ENCODE measurements at places on chromosomes 5 and 9.

- DNase-seq = no peak
These were observed 4.6 kb downstream of the SEPTIN8 start for GRCh38 chr5:132772291-132773070.

DNA sequence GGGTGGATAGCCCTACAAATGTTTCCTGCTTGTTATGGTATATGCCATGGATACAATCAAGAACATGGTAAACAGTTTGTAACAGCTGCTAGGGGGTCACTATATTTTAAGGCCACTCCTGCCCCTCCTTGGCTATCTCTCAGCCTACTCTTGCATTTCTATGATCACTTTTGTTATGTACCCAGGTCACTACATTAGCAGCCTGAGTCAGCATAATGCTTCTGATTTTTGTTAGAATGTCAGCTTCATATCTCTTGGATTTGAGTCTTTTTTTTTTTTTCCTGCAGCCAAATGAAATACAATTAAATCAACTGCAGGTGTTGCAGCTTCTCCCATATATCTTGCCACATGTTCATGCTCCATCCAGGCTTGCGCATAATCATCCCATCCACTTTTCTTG, 629.7 kb upstream of the GRAMD2B start:
- no peak for DNase-seq

DNA sequence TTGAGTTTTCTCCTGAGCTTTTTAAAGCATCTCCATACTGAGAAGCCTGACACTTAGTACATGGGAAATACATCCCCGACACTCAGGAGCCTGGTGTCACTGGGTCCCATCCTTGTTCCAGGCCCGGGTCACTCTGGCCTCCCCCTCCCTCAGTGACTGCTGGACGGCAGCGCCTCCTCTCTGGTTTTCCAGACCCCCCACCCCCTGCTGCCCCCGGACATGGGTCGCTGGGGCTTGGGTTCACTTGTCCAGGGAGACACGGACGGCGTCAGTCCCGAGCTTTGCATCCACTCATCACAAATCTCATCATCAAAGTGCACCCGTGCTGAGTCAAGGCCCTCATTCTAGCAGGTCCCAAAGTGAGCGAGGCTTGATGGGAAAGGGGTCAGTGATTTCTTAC, 243.0 kb downstream of the IRX2 start:
- no peak for DNase-seq

DNA sequence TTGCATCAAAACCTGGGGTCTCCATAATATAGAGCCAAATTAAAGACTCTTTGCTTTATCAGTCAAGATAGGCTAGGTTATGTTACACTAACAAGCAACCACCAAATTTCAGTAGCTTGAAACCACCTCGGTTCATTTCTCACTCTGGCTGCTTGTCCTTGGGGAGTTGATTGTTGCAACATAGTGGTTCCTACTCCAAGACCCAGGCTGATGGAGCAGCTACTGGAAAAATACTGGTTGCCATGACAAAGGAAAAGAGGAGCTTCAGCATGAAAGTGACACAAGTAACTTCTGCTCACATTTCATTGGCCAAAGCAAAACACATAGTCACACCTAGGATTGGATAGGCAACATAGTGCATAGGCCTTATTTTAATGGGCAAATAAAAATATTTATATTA, 18.5 kb upstream of the RCL1 start:
- no peak for DNase-seq

DNA sequence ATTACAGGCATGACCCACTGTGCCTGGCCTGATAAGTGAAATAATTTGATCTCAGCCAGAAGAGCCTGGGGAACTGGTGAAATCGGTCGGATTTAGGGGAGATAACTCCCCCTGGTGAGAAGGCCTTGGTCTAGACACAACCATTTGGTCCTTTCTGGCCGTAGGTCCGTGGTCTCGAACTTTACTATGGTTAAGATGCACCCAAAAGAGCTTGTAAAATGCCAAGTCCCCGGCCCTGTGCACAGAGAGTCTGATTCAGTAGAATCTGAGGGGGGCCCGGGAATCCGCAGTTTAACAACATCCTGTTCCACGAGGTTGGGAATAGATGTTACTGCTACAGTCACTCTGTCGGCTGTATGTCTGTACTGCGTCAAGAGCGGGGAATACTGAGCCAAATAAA, 140.7 kb downstream of the C9orf50 start:
- DNase-seq = no peak

GRCh38 chr5:59769041-59769360, 124.5 kb downstream of the PDE4D start:
- DNase-seq = no peak
